Aorta (tissue), 5 donors: ENCODE measurements at places on chromosomes 6 and 20. TPM values are rescaled to one million over a fixed set of nuclear protein-coding genes. Genes with fewer than 3 reads are reported as not detected.

- no peak overlapping the region for H3K27ac ChIP-seq
- H3K36me3 ChIP-seq: no peaks in the 10 kb centered on the region
- no peaks in the 10 kb centered on the region for H3K4me1 ChIP-seq
These were observed 1383.5 kb upstream of the DEFB115 start for GRCh38 chr20:29873946-29874345.

DNA sequence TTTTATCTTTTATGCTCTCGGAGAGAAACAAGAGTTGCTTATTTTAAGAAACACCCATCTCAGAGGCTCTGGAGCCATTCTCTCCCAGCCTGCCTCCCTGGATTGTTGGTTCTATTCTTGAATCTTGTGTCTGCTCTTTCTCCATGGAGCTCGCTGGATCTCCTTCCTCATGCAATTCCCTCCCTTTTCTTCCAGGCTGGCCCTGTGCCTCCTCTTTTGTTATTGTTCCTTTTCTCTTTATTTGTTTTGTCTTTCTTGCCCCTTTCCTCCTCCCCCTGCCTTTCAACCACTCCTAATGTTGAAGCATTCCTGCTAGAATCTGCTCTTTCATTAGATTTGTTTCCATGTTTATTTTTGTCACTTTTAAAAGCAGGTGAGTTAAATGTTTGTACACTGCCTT lies 76.5 kb downstream of the STMND1 start:
- no peaks in the 10 kb centered on the region for H3K36me3 ChIP-seq
- no peaks in the 10 kb centered on the region for H3K27me3 ChIP-seq
- no peaks in the 10 kb centered on the region for H3K4me1 ChIP-seq
- H3K4me3 ChIP-seq: no peak overlapping the region
- H3K27ac ChIP-seq: no peak overlapping the region

DNA sequence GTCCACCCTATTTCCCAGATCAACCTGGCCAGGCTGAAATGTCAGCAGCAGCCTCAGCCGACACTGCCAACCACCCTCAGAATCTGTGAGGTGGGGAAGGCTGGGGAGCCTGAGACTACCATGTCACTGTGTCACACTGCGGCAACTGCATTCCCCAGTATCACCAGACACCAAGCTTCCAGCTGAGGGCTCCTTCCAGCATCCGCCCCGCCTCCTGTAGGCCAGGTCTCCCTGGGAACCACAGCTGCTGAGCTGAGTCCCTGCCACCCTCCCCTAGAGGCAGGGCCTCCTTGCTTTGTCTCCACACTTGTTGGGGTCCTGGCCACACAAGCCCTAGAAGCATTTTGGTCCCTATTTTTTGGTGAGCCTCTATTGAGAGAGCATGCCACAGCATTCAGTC lies 115.7 kb downstream of the UNC5CL start:
- no peaks in the 10 kb centered on the region for H3K27me3 ChIP-seq
- no peaks in the 10 kb centered on the region for H3K36me3 ChIP-seq
- H3K27ac ChIP-seq: no peak overlapping the region
- H3K4me3 ChIP-seq: no peak overlapping the region
- H3K4me1 ChIP-seq: no peaks in the 10 kb centered on the region

DNA sequence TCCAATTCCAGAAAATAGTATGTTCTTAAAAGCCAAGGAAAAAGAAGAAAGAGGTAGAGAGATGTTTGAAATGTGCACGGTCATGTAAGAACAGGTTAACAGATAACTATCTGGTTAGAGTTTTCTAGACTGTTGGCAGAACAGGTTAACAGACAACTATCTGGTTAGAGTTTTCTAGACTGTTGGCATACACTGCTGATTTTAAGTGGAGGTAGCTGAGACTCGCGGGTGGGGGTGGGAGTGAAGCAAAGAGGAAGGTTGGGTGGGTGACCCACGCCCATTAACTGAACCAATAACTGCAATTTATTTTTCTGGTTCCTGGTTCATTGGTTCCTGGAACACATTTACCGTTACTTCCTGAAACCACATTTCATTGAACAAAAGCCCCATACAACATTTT lies 157.5 kb downstream of the ELOVL4 start:
- no peak overlapping the region for H3K27ac ChIP-seq
- no peaks in the 10 kb centered on the region for H3K27me3 ChIP-seq
- no peaks in the 10 kb centered on the region for H3K36me3 ChIP-seq
- no peak for DNase-seq
- no peaks in the 10 kb centered on the region for H3K4me1 ChIP-seq
- H3K4me3 ChIP-seq: no peak overlapping the region

GRCh38 chr6:125294925-125295324 lies 6.8 kb downstream of the HDDC2 start:
- H3K4me1 ChIP-seq: no peaks in the 10 kb centered on the region
- DNase-seq: no peak
- H3K27me3 ChIP-seq: no peaks in the 10 kb centered on the region
- peaks cover 4% of the 10 kb centered on the region for H3K36me3 ChIP-seq
- peak overlapping the region; percentile 28 for H3K27ac ChIP-seq

DNA sequence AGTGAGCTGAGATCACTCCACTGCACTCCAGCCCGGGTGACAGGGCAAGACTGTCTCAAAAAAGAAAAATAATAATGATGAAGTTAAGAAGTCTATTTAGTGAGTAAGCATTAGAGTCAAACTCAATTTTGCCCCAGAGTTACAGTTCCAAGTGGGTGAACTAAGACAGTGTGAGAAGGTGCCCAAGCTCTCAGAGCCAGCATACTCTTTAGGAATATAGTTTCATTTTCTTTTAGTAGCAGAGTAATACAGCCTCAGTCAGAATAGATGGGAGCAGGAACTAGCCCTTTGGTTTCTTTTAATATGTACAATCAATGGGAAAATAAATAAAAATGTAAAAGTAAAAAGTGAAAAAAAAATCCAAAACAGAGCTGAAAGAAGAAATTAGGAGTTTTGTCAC lies 87.0 kb upstream of the ADGRF1 start:
- H3K4me3 ChIP-seq: no peak overlapping the region
- no peaks in the 10 kb centered on the region for H3K36me3 ChIP-seq
- no peak overlapping the region for H3K27ac ChIP-seq
- H3K4me1 ChIP-seq: no peaks in the 10 kb centered on the region
- DNase-seq: no peak

GRCh38 chr6:50722829-50723554 lies 9.7 kb downstream of the TFAP2D start:
- no peak overlapping the region for H3K27ac ChIP-seq
- H3K27me3 ChIP-seq: no peaks in the 10 kb centered on the region
- H3K4me3 ChIP-seq: no peak overlapping the region
- no peak for DNase-seq
- no peaks in the 10 kb centered on the region for H3K4me1 ChIP-seq

- H3K27me3 ChIP-seq: no peaks in the 10 kb centered on the region
- H3K36me3 ChIP-seq: no peaks in the 10 kb centered on the region
- H3K27ac ChIP-seq: no peak overlapping the region
These were observed 178.6 kb downstream of the PDE7B start for GRCh38 chr6:136030131-136030530.

DNA sequence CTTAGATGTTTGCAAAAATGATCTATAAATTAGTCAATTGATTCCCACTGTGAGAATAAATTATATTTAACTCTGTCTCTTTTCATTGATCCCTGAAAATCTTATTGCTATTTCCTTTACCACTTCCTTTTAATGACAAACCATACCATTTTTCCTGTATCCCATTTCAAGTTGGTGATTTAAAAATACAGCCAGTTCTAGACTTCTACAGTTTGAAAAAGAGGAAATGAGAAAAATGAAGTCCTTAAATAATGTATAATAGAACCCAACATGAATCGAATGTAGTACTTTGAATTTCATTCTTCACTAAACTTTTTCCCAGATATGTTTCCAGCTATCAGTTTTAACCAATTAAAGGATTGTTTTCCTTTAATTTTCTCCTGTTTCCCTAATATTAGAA lies 29.5 kb upstream of the SDHAF4 start:
- H3K36me3 ChIP-seq: no peaks in the 10 kb centered on the region
- no peak overlapping the region for H3K4me3 ChIP-seq
- no peaks in the 10 kb centered on the region for H3K27me3 ChIP-seq
- no peaks in the 10 kb centered on the region for H3K4me1 ChIP-seq
- DNase-seq: no peak

GRCh38 chr6:37109714-37110499 lies 60.0 kb upstream of the PIM1 start:
- no peak for DNase-seq
- H3K4me3 ChIP-seq: no peak overlapping the region
- no peaks in the 10 kb centered on the region for H3K4me1 ChIP-seq
- no peaks in the 10 kb centered on the region for H3K36me3 ChIP-seq

DNA sequence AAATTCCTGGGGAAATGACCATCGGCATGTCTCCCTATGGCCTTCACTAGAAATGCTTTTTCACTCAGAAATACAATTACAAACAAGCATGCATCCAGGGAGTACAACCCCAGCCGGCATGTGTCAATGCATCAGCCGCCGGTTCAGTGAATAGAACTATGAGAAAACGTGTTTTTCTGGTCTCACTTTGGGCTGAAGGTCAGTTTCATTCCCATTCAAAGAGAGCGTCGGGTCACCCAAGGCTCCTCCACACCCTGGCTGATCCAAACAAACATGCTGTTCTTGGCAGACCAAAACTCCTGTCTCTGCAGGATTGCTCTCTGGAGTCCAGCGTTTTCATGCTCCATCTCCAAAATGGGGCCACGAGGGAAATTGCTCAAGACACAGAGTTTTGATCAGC lies 35.5 kb upstream of the NXT1 start:
- H3K27ac ChIP-seq: no peak overlapping the region
- H3K4me3 ChIP-seq: no peak overlapping the region
- H3K36me3 ChIP-seq: no peaks in the 10 kb centered on the region
- H3K4me1 ChIP-seq: no peaks in the 10 kb centered on the region
- DNase-seq: no peak

DNA sequence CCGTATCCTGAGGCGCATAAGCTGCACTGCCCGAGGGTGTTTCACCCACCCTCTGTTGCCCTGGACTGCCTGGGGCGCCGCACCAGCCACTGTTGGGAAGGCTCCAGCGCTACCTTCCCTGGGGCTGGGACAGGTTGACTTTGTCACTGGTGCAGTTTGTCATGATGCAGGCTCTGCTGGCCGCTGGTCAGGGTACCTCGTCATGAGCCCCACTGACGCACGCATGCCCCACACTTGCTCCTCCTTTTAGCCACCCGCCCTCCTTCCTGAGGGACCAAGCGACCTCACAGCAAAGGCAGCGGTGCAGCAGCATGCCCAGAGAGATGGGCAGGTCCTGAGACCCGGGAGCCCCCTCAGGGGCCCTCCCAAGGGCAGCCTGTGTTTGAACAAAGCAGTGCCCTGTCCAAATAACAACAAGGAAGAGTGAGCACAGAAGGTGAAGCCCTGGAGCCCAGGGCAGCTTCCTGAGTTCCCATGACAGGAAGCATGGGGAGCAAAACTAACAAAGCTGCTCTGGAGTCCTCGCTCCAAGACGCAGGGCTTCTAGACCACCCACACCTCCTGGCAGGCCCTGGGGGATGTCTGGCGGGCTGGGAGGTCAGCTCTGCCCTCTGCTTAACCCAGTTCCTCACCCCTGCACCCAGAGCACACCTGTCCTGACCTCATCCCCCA lies 50.1 kb upstream of the SMOC2 start:
- no peaks in the 10 kb centered on the region for H3K27me3 ChIP-seq
- H3K4me3 ChIP-seq: no peak overlapping the region
- no peaks in the 10 kb centered on the region for H3K4me1 ChIP-seq
- no peak for DNase-seq

GRCh38 chr6:145485288-145485687 lies 250.0 kb downstream of the EPM2A start:
- no peaks in the 10 kb centered on the region for H3K27me3 ChIP-seq
- no peak overlapping the region for H3K4me3 ChIP-seq
- DNase-seq: no peak

DNA sequence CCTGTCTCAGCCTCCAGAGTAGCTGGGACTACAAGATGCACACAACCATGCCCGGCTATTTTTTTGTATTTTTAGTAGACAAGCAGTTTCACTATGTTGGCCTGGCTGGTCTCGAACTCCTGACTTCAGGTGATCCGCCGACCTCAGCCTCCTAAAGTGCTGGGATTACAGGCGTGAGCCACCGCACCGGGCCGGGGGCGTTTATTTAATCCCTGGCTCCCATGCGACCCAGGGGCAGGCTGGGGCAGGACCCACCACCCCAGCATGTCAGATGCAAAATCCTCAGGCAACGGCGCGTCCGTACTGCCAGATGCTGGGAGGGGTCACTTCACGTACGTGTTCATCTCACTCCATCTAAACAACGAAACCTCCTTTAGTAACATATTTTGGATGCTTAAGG lies 518.7 kb upstream of the NOX3 start:
- H3K27ac ChIP-seq: no peak overlapping the region
- no peak overlapping the region for H3K4me3 ChIP-seq
- no peak for DNase-seq
- no peaks in the 10 kb centered on the region for H3K27me3 ChIP-seq
- H3K4me1 ChIP-seq: no peaks in the 10 kb centered on the region

DNA sequence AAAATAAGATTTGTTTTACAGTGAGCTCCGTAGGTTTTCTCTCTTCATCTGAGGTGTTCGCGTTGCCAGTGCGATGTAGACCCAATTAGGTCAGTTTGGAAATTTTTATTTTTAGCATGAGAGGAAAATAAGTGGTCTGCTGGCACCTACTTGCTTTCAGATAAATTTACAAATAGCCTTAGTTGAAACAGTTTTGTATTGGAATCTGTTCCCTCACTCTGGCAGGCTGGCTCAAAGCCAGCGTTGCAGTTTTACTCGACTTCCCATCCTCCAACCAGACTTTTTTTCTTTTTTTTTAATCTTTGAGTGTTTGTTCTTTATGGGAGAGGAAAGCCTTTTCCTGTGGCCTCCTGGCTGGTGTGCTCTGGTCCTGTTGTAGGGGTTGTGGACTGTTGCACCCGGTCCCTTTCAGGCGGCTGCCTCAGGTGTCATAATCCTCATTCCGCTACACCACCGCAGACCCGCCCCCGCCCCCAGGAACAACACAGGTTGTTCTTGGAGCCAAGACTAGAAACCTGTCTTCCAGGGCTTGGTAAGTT lies 46.7 kb downstream of the TIAM2 start:
- no peaks in the 10 kb centered on the region for H3K4me1 ChIP-seq
- peak overlapping the region; percentile 39 for H3K27ac ChIP-seq
- H3K36me3 ChIP-seq: no peaks in the 10 kb centered on the region
- no peak overlapping the region for H3K4me3 ChIP-seq
- no peaks in the 10 kb centered on the region for H3K27me3 ChIP-seq

GRCh38 chr6:101302593-101302992 lies 90.9 kb upstream of the GRIK2 start:
- H3K4me1 ChIP-seq: no peaks in the 10 kb centered on the region
- H3K36me3 ChIP-seq: no peaks in the 10 kb centered on the region
- H3K27ac ChIP-seq: no peak overlapping the region

- no peaks in the 10 kb centered on the region for H3K4me1 ChIP-seq
- no peaks in the 10 kb centered on the region for H3K36me3 ChIP-seq
- DNase-seq: peak; percentile 94
- no peak overlapping the region for H3K4me3 ChIP-seq
These were observed 85.9 kb downstream of the THBS2 start for GRCh38 chr6:169167581-169168301.

Gene BTN1A1
- not detected for total RNA-seq

Gene EPB41L1
- 47.1 TPM for total RNA-seq

Gene RGS17
- 2.2 TPM for total RNA-seq

Gene FABP7
- total RNA-seq: not detected

Gene MAS1
- 0.12 TPM for total RNA-seq

Gene C6orf58
- total RNA-seq: not detected

Gene ULBP2
- 0.66 TPM for total RNA-seq

Gene FAXC
- 3.8 TPM for total RNA-seq
